ENCODE measurements at places on chromosomes 7 and 10.

DNA sequence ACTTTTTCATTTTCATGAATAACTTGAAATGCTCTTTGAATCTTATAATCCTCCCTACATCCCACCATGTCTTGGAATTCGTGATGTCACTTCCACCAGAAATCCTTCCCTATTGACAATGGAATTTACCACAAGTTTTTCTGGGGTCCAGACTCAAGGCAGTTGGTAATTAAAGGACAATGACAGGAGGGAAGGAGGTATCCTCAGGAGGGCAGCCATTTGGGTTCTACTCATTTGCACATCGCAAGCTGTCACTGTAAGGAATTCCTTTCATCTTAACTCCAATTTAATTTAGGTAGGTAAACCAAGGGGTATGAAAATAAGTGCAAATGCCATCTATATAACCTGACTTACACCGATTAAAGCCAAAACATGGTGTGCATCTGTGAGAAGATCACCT, 21.9 kb downstream of the LRRC17 start:
- no peak for DNase-seq

GRCh38 chr7:34060196-34060947, 155.0 kb downstream of the BMPER start:
- no peak for DNase-seq

GRCh38 chr7:70237256-70237655, 639.0 kb downstream of the AUTS2 start:
- DNase-seq, result no peak

DNA sequence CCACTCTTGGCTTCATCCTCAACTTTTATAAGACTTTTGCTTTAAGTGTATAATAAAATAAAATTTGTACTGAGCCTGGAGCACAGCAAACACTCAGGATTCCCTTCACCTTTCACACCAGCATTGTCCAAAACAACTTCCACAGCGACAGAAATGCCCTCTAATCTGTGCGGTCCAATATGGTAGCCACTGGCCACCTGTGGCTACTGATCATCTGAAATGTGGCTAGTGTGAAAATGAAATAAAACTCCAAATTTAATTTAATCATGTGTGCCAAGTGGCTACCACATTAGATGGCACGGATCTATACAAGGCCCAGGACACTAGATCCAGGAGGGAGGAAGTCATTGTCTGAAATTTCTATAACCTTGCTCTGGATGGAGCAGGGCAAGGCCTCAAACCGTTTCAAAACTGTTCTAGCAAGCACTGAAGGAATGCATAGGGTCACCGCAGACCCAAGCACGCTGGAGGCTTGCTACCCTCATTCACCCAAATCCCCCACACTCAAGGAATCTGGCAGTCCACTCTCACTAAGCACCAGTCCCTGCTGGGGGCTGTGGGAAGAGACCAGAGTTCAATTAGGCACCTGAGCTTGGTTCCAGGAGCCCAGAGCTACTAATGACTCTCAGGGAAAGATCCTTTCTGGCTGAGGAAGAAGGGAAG, 6.3 kb upstream of the MYO1G start:
- DNase-seq, result no peak

GRCh38 chr7:98211676-98212531, 665 bp downstream of the BHLHA15 start:
- no peak for DNase-seq

DNA sequence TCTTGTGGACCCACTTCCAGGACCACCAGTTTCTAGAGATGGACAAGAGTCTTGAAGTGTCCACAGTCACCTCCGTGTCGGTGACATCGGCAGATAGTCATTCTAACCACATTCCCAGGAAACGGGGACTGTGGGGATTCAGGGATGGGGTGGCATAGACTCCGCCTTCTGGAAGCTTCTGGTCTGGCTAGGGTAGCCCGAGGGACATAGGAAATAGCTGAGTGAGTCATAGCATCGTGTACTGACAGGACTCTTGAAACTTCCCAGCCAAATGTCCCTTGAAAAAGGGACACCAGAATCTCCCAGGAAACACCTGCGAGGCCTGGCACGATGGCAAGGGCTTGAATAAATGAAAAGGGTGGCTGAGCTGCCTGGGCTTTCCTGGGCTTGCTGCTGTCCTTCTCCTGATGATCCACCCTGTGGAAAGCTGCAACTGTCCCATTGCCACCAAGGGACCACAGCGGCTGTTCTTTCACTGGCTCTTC, 84.1 kb upstream of the LRRC4 start:
- DNase-seq, result no peak

DNA sequence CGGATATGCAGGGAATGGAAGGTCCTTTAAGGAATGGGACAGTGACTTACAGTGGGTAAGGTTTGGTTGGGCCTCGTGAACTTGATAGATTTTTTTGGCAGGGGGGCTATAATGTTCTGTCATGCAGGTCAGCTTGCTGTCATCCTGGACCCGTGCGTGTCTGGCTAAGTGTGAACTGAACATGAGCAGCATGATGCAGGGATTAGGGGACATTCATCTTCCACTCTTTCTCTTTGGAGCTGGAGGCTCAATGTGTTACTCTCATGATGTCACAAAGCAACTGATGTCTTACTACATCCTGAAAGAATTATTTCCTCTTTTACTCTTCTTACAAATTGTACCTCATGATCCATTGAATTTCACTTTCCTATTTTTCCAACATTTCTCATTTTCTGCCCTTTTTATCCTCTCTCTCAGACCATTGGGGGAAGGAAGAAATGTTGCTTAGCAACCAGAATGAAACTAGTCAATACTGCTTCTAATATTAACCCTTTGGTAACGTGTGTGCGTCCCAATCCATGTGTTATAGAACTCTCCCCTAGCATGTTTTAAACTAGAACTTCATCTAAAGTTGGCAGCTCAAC, 549.1 kb downstream of the LRMDA start:
- no peak for DNase-seq

DNA sequence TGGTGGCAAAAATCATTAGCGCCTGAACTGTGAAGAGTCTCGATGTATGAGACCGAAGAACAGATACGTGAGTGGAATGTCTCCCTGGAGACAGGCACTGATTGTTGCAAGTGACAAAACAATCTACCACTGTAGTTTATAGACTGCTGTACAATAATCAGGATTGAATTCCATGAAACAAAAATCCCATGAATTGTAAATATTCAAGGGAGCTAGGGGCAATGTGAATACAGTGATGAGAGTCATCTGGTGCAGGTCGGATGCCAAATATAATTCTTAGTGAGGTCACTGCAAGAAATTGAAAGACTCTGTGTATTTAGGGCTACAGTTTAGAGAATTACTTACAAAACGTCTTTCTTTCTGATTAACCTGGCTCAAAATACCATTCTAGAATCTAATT, 594.4 kb upstream of the VSTM2A start:
- no peak for DNase-seq

GRCh38 chr10:63123727-63124362, 9.3 kb upstream of the NRBF2 start:
- DNase-seq, result no peak

GRCh38 chr10:59019603-59020002, 156.8 kb upstream of the PHYHIPL start:
- DNase-seq, result no peak

- DNase-seq, result no peak
These were observed 186.6 kb upstream of the CELF2 start for GRCh38 chr10:10831085-10831484.

DNA sequence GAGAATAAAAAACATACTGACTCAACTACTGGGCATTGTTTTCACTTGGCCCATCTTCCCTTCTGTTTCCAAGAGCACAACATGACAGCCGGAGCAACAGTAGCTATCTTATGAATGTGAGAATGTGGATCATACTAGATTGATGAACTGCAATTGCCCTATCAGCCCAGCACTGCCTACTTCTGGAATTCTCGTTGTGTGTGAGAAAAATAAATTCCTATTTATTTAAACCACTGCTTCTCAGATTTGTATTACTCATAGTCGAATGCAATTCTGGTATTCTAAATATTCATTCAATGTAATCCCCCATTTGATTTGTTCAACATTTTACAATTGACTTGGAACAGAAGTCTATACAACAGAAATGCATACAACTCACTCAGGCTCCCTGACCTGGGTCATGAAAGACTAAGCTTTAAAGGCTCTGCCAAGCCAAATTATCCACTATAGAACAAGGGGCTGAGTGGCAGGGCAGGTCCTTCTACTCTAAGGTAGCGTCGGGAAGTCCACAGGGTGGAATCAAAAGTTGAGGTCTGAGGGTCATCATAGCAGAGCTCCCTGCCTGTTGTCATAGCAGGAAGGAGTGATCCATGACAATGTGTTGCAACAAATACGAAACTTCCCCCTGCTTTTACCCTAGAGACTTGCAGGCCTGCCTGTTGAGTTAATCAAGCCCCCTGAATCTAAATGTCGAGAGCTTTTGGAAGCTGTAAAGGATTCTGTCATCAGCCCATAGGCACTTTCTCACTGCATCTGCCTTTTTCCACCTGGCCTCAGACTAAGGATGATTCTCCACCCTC, 12.4 kb upstream of the JAZF1 start:
- DNase-seq, result no peak

GRCh38 chr10:119256030-119256429, 48.7 kb downstream of the GRK5 start:
- no peak for DNase-seq

DNA sequence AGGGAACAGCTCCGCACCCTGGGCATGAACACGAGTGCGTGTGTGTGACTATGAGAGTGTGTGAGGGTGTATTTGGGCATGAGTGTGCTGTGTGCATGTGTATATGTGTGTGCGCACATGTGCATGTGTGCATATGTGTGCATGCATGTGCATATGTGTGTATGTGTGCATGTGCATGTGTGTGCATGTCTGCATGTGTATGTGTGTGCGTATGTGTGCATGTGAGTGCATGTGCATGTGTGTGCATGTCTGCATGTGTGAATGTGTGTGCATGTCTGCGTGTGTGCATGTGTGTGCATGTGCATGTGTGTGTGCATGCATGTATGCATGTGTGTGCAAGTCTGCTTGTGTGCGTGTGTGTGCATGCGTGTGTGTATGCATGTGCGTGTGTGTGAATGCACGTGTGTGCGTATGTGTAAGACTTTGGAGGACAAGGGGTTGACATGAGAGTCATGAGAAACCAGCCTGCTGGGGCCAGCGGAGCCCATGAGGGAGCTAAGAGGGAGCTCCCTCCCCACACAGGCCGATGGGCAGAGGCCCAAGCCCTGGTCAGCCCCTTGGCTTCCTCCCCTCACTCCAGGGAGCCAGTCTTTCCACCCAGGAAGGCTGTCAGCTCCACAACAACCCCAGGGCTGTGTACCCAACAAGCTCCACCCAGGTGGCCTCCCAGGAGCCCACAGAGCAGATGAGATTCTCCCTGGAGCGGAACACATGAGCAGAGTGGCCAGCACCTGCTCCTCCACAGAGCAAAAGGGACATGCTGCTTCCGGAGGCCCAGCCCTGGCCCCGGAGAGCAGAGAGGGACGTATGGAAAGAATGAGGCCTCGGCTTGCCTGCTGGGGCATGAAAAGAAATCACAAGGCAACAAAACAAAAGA, 142.5 kb upstream of the PPP2R2D start:
- DNase-seq, result no peak

- DNase-seq, result no peak
These were observed 4.4 kb downstream of the LARP4B start for GRCh38 chr10:927131-927530.

- no peak for DNase-seq
These were observed 44.3 kb downstream of the ARL4A start for GRCh38 chr7:12731775-12732174.

DNA sequence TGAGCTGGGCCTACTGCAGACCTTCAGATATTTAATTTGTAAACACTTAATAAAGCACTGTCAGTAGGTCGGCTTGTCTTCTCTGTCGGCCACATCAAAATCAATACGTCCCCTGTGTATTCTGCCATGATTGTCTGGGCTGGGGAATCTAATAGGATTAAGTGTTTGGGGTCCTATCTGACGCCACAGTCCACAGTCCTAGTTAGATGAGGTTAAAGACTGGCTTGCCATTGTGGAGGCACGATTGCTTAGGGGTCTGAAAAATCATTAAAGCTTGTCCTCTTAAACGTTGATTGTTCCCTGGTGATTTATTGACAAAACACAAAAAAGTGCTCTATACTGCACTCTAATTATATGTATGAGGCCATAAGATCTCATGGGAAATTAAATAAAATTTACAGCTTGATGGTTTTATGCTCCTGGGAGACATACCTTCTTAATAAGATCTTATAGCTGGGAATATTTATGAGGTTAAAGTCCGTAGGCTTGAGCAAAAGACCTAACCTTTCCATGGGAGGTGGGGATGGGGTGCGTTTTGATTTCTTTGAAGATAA, 650.3 kb upstream of the GALNT17 start:
- DNase-seq, result no peak

DNA sequence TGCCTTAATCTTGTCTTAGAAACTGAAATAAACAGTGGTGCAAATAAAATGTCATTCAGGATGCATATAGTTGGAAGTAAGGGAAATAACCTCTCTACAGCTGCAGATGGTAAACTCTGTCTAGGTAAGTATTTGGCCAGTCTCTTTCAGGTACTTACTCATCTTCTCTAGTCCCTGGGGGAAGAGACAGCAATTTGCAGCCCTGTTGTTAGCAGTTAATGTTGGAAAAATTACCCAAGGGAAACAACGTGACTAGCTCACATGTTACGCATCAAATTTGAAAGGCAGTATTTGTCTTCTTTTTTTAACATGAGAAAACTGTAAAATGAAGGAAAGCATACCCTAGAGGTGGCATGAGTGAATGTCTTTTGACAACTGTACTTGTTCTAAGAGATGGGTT, 3.2 kb upstream of the HUS1 start:
- DNase-seq, result no peak

DNA sequence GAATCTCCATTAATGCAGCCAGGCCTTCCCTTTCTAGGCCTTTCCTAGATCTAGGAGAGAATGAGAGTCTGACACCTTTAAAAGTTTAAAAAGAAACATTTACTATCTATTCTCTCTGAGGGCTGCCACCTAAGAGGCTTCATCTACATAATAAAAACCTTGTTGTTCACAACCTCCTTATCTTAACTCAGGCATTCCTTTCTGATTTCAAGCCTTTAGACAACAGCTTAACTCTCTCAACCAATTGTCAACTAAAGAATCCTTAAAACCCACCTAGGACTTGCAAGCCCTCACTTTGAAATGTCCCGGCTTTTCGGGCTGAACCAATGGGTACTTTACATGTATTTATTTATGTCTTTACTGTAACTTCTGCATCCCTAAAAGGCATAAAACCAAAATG, 64.3 kb upstream of the RET start:
- no peak for DNase-seq

DNA sequence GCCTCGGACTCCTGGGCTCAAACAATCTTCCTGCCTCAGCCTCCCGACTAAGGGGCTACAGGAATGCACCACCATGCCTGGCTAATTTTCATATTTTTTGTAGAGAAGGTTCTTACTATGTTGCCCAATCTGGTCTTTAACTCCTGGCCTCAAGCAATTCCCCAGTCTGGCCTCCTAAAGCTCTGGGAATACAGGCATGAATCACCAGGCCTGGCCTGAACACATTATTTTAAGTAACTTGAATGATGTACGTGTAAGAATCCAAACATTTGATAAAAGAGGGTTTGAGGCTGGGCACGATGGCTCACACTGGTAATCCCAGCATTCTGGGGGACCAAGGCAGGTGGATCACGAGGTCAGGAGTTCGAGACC, 13.0 kb upstream of the BAMBI start:
- no peak for DNase-seq

Measured in nucleus accumbens (tissue), 56 donors.